Anterior cingulate cortex (tissue), 58 donors: ENCODE measurements at places on chromosomes 5 and 9.

DNA sequence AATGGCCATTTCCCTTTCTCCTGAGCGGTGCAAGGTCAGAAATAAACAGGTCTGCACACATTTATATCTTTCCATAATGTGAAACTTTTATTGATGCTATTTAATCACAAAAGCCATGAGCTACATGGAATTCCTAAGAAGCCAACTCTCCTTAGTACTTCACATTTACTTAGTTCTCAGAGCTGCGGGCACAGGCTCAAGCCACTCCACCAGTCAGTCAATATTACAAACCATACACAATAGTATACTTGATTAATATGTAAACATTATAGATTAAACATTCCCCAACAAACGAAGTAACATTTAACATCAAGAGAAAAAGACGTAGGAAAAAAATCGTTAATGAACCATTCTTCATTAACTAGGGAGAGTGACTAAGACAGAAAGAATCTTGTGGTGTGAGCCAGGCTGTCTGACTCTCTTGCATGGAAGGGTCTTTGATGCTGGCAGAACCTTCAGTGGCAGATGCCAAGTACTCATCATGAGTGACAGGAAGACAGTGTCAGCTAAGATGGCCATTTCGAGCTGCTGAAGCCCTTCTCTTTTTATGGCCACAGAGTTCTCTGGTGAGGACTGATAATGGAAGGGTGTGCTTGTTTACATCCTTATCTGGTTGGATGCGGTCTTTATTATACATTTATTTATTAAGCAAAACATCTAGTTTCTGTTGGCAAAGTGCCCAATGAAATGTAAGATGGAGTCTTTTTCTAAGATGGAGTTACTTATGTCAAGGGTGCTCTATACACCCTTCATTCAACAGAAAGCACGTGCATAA, 115.5 kb upstream of the TUT7 start:
- DNase-seq = no peak

- DNase-seq = no peak
Measured at GRCh38 chr5:130715541-130715940, 449.5 kb downstream of the HINT1 start.

DNA sequence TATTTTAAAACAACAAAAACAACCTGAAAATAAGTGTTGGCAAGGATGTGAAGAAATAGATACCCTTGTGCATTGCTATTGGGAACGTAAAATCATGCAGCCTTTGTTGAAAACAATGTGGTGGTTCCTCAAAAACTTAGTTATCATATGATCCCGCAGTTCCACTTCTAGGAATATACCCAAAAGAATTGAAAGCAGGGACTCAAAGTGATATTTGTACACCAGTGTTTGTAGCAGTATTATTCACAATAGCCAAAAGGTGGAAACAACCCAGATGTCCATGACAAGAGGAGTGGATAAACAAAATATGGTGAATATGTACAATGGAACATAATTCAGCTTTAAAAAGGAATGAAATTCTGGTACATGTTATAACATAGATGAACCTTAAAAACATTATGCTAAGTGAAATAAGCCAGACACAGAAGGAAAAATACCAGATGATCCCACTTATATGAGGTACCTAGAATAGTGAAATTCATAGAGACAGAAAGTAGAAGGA, 29.0 kb downstream of the IRF1 start:
- DNase-seq = no peak

- no peak for DNase-seq
Measured at GRCh38 chr9:94697972-94698581, 28.4 kb upstream of the AOPEP start.

GRCh38 chr5:50922942-50923767, 256.7 kb downstream of the PARP8 start:
- DNase-seq = no peak

DNA sequence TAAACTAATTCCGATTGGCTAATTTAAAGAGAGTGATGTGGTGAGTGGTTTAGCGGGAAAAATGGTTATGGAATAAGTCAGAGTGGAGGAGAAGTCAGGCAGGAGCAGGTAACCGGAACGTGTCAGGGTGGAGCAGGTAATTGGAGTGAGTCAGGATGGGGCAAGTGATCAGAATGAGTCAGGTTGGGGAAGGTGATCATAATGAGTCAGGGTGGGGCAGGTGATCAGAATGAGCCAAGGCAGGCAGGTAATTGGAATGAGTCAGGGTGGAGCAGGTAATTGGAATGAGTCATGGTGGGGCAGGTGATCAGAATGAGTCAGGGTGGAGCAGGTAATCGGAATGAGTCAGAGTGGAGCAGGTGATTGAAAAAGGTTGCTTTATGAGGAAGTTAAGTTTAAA, 101.4 kb downstream of the TMEM167A start:
- no peak for DNase-seq

- DNase-seq = no peak
Measured at GRCh38 chr9:78006734-78007133, 24.9 kb downstream of the GNAQ start.

GRCh38 chr5:146753641-146754040, 124.9 kb downstream of the PPP2R2B start:
- DNase-seq = no peak

GRCh38 chr9:69097923-69098593, 62.5 kb downstream of the FXN start:
- DNase-seq = no peak

DNA sequence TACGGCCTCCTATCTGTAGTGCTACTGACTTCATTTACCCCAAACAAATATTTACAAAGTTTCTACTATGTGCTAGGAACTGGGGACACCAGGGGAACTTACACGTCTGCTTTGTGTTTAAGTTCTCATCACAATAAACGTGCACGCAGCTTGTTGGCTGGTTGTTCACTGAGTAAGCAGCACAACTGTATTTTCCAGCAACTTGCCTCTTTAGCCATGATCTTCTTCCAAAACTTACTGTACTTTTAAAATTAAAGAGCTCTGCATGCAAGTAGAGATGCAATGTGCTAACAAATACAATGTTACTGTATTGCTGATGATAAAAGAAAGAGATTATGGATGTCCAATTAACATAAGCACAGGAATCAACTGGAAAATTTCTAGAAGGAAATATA, 62.8 kb downstream of the RAPGEF1 start:
- no peak for DNase-seq

GRCh38 chr5:2044041-2044440, 161.3 kb upstream of the IRX4 start:
- DNase-seq = no peak

DNA sequence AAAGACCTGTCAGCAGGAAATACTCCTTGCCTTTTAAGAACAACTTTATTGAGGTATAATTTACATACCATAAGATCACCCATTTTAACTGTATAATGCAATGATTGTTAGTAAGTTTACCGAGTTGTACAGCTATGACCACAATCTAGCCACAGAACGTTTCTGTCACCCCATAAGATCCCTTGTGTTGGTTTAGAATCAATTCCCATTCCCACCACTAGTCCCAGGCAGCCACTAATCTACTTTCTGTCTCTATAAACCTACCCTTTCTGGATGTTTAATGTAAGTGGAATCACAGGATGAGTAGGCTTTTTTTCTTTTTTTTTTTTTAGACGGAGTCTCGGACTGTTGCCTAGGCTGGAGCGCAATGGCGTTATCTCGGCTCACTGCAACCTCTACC, 4.4 kb downstream of the GPR107 start:
- DNase-seq = no peak

GRCh38 chr5:72151169-72151568, 43.9 kb downstream of the MAP1B start:
- no peak for DNase-seq

DNA sequence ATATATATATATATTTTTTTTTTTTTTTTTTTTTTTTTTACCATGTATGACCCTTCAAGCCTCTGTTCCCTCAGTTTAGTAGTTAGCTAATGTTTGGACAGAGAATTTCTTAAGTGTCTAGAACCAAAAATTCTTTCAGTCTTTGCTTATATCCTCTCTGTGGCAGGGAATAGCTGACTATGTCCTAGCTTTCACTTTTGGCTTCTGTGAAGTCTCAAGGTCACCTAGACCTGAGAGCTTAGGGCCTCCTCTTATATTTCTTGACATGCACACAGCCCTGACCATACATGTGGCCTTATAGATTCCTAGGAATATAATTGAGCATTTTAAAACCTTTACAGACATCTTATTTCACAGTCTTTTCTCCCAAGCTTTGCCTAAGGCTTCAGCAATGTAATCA, 930.8 kb upstream of the CDH9 start:
- no peak for DNase-seq

DNA sequence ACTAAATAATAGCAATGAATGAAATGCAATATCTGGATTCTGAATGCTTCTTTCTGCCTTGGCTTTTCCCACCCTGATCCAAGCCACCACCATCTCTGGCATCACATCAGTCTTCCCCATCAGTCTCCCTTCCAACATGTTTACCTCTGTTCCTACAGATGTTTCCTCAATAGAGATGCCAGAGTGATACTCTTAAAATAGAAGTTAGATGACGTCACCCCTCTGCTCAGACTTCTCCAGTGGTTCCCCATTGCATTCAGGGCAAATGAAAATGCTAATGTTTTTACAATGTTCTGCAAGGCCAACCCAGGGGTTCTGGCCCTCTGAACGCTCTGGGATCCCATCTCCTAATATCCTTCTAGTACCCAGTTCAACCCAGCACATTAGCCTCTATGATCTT, 305.8 kb downstream of the TRIM32 start:
- no peak for DNase-seq

DNA sequence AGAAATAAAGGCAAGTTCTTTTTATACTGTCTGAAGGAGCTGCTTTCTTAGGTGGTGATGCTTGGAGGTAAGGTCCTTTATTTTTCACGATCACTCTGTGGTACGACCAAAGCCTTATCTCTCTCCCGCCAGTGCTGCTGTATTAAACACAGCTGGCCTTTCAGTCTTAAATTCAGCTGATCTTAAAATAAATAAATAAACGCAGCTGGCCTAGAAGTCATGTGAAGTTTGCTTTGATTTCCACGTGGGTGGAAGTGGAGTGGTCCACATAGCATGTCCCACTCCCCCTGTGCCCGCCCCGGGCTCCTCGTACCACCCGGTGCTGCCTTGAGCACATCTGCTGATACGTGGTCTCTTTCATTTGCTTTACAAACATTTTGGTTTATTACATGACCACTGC, 260.4 kb downstream of the FANCC start:
- DNase-seq = no peak

- DNase-seq = no peak
Measured at GRCh38 chr9:120383611-120383998, 196.4 kb downstream of the CDK5RAP2 start.

DNA sequence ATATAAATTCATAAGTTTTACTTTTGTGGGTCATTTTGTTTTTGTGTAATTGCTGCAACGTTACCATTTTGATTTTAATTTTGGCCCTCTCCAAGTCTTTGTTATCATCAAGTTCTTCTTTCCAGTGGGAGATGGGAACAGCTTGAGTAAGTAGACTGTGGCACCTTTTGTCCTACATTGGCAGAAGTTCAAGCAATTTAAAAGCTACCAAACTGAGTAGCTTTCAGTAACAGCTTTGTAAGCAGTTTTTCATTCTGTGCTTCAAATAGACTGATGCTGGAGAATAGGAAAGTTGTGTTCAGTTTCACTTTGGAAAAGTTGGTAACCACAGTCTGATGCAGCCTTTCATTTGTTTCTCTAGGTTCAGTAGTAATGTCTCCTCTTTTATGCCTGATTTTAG, 47.8 kb upstream of the TMED7 start:
- no peak for DNase-seq

- DNase-seq = no peak
Measured at GRCh38 chr5:107134931-107135330, 535.8 kb downstream of the EFNA5 start.

- no peak for DNase-seq
Measured at GRCh38 chr5:61625137-61625561, 293.1 kb downstream of the ZSWIM6 start.

GRCh38 chr5:178429491-178430185, 160.6 kb downstream of the COL23A1 start:
- no peak for DNase-seq
